Activated T-helper 17 cell treated with anti-CD3 and anti-CD28 coated beads, Interleukin-2, amount 50 U/mL, for 72 hours (primary cell): ENCODE measurements at places on chromosomes 5 and 9. TPM values are rescaled to one million over a fixed set of nuclear protein-coding genes. Genes with fewer than 3 reads are reported as not detected.

Gene WNK2
- total RNA-seq, result 0.93 TPM

Gene KIF3A
- 8.3 TPM for total RNA-seq

Gene CNTNAP3B
- not detected for total RNA-seq

Gene DNM1
- 0.84 TPM for total RNA-seq

Gene IRX1
- not detected for total RNA-seq

Gene B4GALT7
- 11.6 TPM for total RNA-seq

Gene LPAR1
- total RNA-seq, result not detected

Gene FOXD1
- total RNA-seq, result 0.45 TPM

Gene DRD1
- not detected for total RNA-seq

Gene ZDHHC12
- 60.9 TPM for total RNA-seq

DNA sequence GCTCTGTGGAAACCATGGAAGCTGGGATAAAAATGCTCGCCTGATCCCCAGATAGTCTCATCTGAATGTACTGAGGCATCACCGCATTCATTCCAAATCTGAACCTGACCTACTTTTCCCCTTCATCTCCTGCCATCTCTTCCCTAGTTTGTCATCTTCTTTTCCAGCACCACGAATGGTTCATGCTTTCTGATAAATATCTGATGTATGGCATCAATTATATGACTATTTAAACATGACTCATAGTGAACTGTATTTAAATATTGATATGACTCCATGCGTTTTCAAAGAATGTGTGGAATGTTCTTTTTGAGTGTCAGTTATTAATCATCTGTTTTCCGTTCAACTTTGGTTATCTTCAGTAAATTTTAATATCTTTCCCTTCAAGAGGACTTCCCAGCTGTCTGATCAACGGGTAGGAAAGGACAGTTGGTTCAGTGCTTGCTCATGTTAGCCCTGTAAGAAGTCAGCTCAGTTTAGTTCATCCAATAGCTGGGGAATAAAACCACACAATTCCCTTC, 21.1 kb downstream of the BASP1 start:
- no peak for ATAC-seq

- no peak for ATAC-seq
Measured at GRCh38 chr5:110055302-110055701, 365.6 kb downstream of the MAN2A1 start.

- ATAC-seq, result no peak
Measured at GRCh38 chr5:128143911-128144310, 60.3 kb downstream of the SLC12A2 start.

DNA sequence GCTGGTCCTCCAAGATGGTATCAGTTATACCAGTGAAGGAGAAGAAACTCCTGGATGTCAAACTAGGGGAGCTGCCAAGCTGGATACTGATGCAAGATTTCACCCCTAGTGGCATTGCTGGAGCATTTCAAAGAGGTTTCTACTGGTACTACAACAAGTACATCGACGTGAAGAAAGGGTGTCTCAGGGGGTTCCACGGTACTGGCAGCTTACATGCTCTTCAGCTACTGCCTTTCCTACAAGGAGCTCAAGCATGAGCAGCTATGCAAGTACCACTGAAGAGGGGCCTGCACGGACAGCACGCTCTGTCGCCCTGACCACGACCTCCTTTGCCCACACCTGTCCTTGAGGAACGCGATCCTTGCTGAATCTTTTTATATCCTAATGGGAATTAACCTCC, 19.5 kb downstream of the ACTL7B start:
- no peak for ATAC-seq

GRCh38 chr5:96671441-96671840, 9.3 kb downstream of the CAST start:
- no peak for ATAC-seq

DNA sequence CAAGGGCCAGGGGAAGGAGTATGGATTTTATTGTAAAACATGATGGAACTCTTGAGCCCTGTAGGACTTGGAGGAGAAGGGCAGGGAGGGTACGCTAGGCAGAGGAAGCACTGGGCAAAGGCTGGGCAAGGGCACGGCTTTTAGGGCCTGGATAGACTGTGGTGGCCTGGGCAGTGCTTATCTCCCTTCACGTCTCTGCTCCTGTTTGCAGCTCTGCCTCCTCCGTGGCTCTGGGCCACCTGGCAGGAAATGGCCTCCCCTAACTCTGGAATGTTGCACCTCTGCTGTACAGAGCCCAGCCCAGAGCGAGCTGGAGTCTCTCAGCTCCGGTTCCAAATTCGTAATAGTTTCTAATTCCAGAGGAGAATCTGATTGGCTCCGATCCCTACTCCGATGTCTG, 12.2 kb upstream of the STC2 start:
- ATAC-seq, result no peak

GRCh38 chr9:123064716-123065115, 31.2 kb downstream of the GPR21 start:
- ATAC-seq, result no peak

DNA sequence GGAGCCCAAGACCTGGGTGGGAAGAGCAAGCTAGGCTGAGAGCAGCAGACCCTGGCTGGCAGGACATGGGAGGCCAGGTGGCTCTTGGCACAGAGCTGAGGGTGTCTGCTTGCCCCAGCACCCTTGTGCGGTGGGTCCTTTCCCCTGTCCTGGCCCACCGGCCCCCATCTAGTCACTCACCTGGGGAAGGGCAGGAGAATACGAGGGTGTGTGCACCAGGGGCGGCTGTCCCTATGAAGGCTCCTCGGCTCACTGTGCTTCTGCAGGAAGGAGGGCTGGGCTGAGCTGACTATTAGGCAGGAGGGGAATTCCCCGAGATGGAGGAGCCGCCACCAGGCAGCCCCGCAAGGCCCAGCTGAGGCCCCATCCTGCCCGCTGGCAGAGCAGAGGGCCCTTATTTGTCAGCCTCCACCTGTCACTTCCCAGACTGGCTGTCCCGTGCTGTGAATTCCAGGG, 6.1 kb upstream of the TNIP1 start:
- ATAC-seq, result peak; percentile 75

DNA sequence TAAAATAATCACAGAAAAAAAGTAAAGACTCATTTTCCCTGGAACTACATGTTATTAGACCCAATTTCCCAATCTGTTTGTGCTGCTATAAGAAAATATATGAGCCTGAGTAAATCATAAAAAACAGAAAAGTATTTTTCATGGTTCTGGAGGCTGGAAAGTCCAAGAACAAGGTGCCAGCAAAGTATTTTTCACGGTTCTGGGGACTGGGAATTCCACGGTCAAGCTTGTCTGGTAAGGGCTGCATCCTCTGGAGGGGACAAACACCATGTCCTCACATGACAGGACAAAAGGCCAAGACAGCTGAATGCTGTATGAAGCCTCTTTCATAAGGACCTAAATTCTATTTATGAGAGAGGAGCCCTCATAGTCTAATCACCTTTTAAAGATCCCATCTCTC, 172.3 kb downstream of the PLPPR1 start:
- no peak for ATAC-seq

- ATAC-seq, result no peak
Measured at GRCh38 chr9:138099803-138100598, 222.4 kb downstream of the CACNA1B start.

DNA sequence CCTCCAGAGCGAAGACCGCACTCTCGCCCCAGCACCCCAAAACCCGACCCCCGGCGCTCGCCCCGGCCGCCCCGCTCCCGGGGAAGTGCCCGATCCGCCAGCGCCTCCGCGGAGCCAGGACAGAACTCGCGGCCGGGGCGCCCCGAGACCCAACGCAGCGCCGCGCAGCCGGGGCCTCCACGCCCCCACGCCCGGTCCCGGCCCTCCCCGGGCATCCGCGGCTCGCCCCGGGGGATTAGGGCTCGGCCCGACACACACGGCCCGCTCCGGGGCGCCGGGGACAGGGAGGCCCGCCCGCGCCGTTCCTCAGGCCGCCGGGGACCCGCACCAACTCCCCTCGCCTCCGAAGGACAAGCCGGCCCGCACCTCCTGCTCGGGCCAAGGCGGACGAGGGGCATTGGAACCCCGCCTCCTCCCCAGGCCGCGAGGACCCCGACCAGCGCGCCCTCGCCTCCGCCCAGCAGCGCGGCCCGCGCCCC, 544 bp downstream of the FNBP1 start:
- peak; percentile 2 for ATAC-seq

DNA sequence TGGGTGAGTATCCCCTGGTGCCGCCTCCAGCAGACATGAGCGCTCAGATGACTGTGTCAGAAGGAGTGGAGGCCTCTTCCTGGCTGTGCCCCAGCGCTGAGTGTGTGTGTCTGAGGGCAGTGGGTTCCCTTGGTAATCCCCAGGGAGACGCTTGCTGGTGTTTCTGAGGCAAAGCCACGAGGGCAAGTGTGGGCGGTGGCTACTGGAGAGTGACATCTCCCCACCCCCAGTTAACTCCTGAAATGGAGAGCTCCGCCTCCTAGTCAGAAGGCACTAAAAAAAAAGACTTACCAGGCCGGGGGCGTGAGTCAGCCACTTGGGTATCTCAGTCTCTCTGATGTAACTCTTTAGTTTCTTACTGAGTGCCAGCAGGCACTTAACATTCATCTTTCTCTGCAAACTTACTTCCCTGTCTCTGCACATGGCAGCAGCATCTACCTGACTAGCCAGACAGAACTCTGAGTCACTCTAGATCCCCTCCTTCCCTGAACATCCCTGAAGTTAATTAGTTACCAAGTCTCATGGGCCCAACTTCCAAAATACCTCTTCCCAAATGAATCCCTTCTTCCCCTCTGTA, 19.3 kb downstream of the ORM2 start:
- ATAC-seq, result peak; percentile 93

DNA sequence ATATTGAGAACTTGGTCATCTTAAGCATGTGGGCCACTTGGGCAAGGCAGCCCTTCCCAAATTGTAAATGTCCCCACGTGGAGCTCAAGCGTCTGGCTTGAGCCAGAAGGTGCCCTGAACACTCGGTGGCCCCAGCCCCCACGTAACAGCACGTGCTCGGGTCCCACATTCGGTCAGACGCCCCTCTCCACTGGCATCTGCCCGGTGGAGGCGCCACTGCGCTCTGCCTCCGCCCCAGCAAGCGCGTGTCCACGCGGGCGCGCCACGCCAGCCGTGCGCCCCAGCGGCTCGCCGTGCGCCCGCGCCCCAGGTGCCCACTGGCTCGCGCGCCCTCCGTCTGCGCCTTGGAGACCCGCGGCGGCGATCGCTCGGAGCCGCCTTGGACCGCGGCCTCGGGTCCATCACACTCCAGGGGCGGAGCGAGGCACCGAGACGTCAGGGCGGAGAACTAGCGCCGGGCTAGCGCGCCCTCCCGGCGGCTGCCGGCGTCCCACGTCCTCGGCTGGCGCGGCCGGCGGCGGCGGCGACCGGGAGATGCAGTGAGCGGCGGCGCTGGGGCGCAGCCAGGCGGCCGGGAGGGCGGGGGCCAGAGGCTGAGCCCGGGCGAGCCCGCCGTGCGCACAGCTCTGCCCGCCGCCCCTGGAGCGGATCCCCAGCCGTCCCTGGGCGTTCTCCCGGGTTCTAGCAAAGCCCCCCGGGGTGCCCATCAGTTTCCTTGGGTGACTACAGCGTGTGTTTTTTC, at the start of gene PALM2AKAP2:
Gene PALM2AKAP2, plus strand, starts transcription at position 488 of the 742 bp plus-strand sequence. CDS start 291 bp downstream, outside the sequence.
- no peak for ATAC-seq

DNA sequence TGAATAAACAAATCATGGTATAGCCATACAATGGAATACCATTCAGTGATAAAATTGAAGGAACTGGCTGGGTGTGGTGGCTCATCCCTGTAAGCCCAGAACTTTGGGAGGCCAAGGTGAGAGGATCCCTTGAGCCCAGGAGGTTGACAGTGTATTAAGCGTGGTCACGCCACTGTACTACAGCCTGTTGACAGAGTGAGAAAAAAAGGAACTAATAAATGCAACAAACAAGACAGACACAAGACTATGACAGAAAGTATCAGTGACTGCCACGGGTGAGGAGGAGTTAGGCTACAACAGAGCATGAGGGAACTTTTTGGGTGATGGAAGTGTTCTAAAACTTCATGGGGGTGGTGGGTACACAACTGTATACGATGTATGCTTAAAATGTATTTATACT, 2.2 kb downstream of the FNIP1 start:
- ATAC-seq, result no peak

DNA sequence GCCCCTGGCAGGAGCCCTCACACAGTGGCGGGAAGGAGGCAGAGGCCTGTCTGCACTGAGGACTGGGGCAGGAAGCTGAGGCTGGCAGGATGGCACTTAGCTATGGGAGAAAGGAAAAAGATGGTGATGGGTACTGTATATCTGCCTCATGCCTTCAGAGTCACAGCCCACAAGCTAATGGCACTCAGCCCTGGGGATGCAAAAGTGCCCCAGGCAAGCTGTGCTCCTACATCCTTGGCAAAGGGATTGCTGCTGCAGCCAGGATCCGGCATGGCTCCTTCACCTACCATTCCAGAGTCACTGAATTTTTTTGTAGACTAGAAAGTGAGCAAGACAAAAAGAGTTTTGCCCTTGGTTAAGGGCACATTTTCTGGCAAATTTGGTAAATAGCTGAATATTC, 8.7 kb downstream of the ACSL6 start:
- no peak for ATAC-seq

DNA sequence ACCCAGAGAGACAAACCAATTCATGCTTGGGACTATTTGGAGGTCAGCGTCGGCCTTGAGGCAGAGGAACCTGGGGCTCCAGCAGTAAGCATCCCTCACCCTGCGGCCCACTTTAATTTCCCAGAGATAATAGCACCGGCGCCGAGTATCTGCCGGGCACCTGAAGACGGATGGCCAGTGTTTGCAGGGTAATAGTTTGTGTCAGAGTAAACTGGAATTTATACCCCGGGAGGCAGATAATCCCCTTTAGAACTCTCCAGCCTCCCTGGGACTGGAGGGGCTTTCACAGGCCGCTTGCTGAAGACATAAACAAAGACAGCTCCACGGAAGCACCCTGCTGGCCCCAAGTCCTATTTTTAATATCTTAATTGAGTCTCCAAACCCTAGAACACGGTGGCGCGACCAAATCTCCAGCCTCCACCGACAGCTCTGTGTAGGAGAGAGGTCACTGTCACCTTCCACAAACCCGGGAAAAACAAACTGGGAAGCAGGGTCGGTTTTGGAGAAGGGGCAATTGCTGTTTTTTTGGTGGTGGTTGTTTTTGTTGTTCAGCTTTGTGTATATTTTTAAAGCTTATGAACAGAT, 17.4 kb upstream of the FCN1 start:
- ATAC-seq, result no peak

DNA sequence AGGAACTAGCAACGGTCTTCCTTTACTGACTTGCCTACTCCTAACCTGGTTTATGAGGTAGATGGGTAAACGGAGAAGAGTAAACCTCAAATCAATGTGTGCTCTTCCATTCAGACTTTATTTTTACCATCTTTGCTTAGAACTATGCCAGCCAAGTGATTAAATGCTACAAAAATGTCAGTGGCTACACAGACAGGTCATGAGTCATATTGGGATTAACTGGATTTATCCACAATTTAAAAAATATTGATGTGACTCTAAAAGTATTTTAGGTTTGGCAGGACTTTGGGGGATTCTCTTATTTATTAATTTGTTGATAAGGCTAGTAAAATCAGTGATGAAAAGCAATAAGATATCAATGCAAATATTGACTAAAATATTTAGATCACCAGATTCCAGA, 275.0 kb downstream of the PLK2 start:
- no peak for ATAC-seq

DNA sequence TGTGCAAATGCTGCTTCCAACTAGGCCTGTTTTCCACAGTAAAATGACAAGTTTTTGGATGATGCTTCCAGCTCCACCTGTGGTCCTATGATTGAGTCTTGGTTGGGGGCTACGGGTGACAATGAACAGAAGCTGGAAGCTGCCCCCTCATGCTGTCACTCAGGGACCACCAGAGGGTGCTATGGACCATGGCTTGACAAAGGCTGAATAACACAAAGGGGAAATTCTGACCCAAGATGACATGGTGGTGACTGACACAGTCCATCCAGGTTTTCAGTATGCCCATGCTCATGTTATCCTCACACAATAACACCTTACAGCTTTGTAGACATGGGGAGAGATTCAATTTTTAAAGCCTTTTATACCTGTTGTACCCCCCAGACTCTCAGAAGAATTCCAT, 23.9 kb upstream of the SAP30L start:
- no peak for ATAC-seq

- no peak for ATAC-seq
Measured at GRCh38 chr5:109907189-109907588, 217.5 kb downstream of the MAN2A1 start.
